ENCODE measurements at places on chromosomes 12 and 14.

GRCh38 chr14:29178971-29179370 is 412.4 kb downstream of the FOXG1 start:
- H3K36me3 ChIP-seq, result no peaks in the 10 kb centered on the region
- DNase-seq, result no peak
- H3K4me3 ChIP-seq, result no peak overlapping the region
- H3K27ac ChIP-seq, result no peak overlapping the region
- no peaks in the 10 kb centered on the region for H3K27me3 ChIP-seq
- H3K4me1 ChIP-seq, result no peaks in the 10 kb centered on the region

- no peak overlapping the region for H3K27ac ChIP-seq
- H3K4me3 ChIP-seq, result no peak overlapping the region
- H3K4me1 ChIP-seq, result no peaks in the 10 kb centered on the region
- DNase-seq, result no peak
- H3K36me3 ChIP-seq, result peaks cover 58% of the 10 kb centered on the region
These were observed 53.8 kb downstream of the SFSWAP start for GRCh38 chr12:131764738-131765137.

GRCh38 chr12:117273091-117273490 is 82.8 kb upstream of the FBXO21 start:
- no peak for DNase-seq
- no peak overlapping the region for H3K4me3 ChIP-seq
- H3K27ac ChIP-seq, result no peak overlapping the region
- peaks cover 4% of the 10 kb centered on the region for H3K27me3 ChIP-seq

DNA sequence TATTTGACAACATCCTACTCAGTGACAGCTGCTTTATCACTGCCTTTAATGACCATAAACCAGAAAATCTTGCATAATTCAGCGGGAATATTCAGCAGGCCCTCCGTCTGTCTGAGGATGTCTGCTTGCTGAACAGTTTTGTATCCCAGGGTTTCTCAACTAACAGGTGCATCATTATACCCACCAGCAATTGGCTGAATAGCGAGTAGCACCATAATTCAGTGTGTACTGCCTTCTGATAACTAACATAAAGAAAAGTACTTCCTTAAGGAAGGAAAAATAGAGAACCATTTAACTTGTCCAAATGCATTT is 680.1 kb downstream of the GALC start:
- no peak overlapping the region for H3K4me3 ChIP-seq
- H3K36me3 ChIP-seq, result no peaks in the 10 kb centered on the region
- no peaks in the 10 kb centered on the region for H3K4me1 ChIP-seq
- H3K27ac ChIP-seq, result no peak overlapping the region
- DNase-seq, result no peak
- H3K27me3 ChIP-seq, result no peaks in the 10 kb centered on the region

DNA sequence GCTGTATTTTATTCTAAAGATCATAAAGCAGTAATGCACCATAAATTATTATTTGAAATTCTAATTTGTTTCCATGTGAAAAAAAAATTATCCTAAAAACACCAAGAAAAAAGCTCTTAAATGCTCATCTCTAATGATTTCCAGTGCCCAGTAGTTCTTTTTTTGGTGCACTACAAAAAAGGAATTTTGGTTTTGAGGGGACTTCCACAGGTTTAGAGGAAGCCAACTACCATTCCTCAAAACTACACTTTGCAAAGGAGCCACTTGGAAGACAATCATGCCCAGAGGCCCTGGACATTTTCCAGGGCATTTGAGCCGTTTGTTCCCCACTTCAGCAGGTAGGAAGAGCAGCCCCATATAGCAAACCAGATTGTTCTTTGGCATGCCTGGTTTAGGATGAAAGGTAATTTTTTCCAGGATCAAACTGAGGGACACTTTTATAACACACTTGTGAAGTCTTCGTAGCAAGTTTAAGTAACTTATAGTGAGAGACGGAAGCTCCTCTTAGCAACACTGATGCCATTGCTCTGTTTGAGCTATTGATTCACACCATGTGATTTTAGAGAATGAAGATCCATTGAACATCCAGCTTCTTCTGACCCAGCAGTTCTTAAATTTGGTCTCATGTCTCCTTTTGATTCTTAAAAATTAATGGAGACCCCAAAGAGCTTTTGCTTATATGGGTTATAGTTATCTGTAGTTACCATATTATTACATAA is 187.9 kb downstream of the ETV6 start:
- no peak for DNase-seq
- H3K36me3 ChIP-seq, result peaks cover 23% of the 10 kb centered on the region
- no peak overlapping the region for H3K4me3 ChIP-seq
- H3K27me3 ChIP-seq, result no peaks in the 10 kb centered on the region
- H3K4me1 ChIP-seq, result peaks cover 7% of the 10 kb centered on the region
- H3K27ac ChIP-seq, result no peak overlapping the region

DNA sequence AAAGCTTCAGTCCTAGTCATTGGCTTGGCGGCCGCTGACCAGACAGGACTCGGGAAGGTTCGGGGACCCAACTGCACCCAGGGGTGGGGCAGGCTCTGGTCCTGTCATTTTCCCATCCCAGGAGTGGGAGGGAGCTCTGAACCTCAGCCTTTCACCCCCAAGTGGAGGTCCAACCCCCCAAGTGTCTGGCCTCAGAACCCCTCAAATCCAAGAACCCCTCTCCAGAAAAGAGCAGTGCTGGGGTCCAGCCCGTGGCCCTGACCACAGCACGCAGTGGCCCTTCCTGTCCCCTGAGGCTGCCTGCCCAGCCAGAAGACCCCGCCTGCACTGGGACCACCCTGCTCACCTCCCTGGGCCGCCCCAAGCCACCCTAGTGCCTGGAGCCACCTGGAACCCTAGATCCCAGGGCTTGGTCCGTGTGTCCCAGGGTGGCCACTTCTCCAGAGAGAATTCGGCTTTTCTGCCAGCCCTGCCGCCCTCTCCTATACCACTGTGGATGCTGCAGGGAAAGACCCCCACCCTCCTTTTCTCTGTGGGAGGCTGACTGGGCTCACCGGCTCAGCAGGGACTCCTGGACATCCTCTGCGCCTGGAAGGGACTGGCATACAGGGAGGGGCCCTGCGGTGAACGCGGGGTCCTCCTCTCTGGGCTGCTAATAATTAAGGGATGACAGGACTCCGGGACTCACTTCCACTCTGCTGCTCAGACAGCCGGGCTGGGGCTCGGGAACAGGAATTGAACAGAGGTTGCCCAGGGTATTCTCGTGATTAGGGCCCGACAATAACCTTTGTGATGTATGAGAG is 326.9 kb upstream of the SFSWAP start:
- H3K27me3 ChIP-seq, result no peaks in the 10 kb centered on the region
- no peak overlapping the region for H3K4me3 ChIP-seq
- H3K27ac ChIP-seq, result no peak overlapping the region
- DNase-seq, result no peak

GRCh38 chr14:69259527-69260189 is at the start of gene GALNT16:
Gene GALNT16 (plus strand): TSS chr14:69260158. CDS start chr14:69260291, 133 bp downstream.
- no peak within 1 kb of the TSS for H3K27ac ChIP-seq
- H3K4me3 ChIP-seq, result peak within 1 kb of the TSS; percentile 43
- H3K27me3 ChIP-seq, result peaks cover 70% of the 10 kb centered on the region
- no peaks in the 10 kb centered on the region for H3K36me3 ChIP-seq
- DNase-seq, result no peak

GRCh38 chr12:28611115-28611435 is 420.8 kb downstream of the CCDC91 start:
- DNase-seq, result no peak
- H3K27ac ChIP-seq, result no peak overlapping the region
- no peaks in the 10 kb centered on the region for H3K36me3 ChIP-seq
- H3K4me1 ChIP-seq, result no peaks in the 10 kb centered on the region

DNA sequence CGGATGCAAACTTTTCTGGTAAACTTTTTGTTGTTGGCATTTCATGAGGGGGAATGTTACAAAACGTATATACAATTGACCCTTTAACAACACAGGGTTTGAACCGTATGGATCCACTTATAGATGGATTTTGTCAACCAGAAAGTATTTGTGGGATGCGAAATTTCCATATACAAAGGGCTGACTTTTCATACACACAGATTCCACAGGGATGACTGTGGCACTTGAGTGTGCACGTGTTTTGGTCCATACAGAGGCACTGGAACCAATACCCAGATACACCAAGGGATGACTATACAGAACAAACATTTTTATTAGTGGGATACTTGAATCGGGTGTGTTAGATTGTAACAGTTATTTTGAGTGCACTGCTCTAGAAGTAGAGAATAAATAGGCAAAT is 29.8 kb upstream of the CCT2 start:
- H3K4me3 ChIP-seq, result no peak overlapping the region
- H3K4me1 ChIP-seq, result no peaks in the 10 kb centered on the region
- no peaks in the 10 kb centered on the region for H3K27me3 ChIP-seq
- no peak overlapping the region for H3K27ac ChIP-seq
- no peak for DNase-seq

DNA sequence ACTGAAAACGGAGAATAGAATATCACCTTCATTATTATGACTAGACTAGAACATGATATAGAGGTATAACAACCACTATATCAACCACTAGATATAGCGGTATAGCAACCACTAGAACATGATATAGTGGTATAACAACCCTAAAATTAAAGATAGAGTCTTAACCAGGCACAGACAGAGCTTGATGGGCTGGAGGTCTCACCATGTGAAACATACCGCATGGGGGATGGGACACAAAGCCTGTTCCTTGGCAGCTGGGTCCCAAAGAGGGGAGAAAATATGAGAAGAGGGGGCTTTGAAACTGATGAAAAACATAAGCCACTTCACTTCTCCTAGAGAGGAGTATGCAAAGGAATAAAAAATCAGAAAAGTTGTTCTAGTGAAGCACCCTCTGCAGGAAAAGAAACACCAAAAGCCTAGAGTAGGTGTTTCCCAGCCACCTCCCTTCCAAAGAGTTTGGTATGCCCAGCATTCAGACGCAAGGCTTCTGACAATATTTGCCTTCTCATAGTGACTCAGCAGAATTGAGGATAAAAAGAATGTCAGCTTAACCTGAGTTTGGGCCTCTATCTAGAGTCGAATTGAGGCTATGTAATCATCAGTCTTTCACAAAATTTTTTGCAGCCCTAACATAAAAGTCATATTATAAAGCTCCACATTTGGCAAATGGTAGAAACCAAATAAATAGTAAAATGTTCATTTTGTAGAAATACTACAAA is 316.4 kb downstream of the NOVA1 start:
- no peak for DNase-seq
- H3K4me1 ChIP-seq, result no peaks in the 10 kb centered on the region
- no peak overlapping the region for H3K4me3 ChIP-seq
- H3K27me3 ChIP-seq, result no peaks in the 10 kb centered on the region
- no peak overlapping the region for H3K27ac ChIP-seq
- H3K36me3 ChIP-seq, result no peaks in the 10 kb centered on the region

GRCh38 chr14:24051176-24051788 is 527 bp upstream of the CARMIL3 start:
- H3K27ac ChIP-seq, result peak overlapping the region; percentile 70
- peak; percentile 18 for DNase-seq
- no peaks in the 10 kb centered on the region for H3K36me3 ChIP-seq
- H3K4me1 ChIP-seq, result peaks cover 28% of the 10 kb centered on the region
- peaks cover 39% of the 10 kb centered on the region for H3K27me3 ChIP-seq
- H3K4me3 ChIP-seq, result peak overlapping the region; percentile 70

DNA sequence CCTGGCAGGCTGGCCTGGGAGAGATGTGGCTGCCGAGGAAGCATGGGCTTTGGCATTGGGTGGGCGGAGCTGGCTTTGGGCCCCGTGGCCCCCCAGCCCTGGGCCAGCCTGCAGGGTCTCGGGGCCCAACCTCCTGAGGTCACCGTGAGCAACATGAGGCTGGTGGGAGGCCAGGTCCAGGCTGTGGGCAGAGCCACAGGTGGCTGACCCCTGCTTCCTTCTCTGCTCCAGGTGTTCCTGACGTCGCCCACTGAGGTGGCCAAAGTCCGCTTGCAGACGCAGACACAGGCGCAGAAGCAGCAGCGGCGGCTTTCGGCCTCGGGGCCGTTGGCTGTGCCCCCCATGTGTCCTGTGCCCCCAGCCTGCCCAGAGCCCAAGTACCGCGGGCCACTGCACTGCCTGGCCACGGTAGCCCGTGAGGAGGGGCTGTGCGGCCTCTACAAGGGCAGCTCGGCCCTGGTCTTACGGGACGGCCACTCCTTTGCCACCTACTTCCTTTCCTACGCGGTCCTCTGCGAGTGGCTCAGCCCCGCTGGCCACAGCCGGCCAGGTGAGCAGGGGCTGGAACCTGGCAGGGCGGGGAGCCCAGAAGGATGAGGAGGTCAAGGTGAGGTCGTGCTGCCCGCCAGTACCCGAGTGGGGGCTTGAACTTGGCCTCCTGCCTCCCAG is 5.5 kb downstream of the SLC25A47 start:
- no peaks in the 10 kb centered on the region for H3K4me1 ChIP-seq
- no peak overlapping the region for H3K4me3 ChIP-seq
- no peaks in the 10 kb centered on the region for H3K27me3 ChIP-seq
- no peak for DNase-seq
- H3K36me3 ChIP-seq, result peaks cover 5% of the 10 kb centered on the region
- no peak overlapping the region for H3K27ac ChIP-seq

DNA sequence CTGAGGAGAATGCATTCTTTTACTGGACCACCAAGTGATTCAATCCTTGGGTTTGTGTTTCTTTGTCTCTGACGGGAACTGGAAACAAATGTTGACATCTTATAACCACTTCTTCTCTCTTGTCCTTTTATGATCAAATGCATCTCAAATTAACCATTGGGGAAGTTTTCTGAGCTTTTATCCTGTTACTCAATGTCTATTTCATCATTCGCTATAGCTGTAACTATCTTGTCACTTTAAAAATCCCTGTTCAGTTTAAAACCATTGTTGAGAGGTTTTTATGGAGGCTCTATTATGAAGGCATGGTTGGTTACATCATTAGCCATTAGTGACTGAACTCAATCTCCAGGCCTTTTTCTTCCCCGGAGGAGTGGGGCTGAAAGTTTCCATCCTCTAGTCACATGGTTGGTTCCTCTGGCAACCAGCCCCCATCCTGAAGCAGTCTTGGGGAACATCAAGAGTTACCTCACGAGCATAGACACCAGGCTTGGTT is 2.7 kb upstream of the CLEC6A start:
- no peaks in the 10 kb centered on the region for H3K36me3 ChIP-seq
- DNase-seq, result no peak
- H3K4me3 ChIP-seq, result no peak overlapping the region
- peaks cover 43% of the 10 kb centered on the region for H3K27me3 ChIP-seq

DNA sequence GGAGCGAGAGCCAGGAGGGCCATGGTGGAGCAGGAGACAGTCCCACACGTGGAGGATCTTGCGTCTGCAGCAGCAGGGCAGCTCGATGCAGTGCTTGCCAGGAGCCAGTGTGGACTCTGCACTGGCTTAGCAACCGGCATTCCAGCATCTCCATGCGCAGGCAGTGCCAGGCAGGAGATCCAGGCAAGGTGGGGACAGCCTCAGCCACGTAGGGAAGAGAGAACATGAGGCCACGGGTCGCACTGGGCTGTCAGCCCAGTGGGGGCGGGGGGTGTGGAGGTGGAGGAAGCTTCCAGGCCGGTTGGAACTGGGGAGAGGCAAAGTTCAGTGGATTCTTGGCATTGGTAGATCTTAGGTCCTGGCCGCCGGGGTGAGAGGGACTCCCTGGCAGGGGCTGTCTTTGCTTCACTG is 121.0 kb upstream of the EVL start:
- DNase-seq, result no peak
- no peaks in the 10 kb centered on the region for H3K36me3 ChIP-seq
- no peak overlapping the region for H3K27ac ChIP-seq
